Stimulated activated naive B cell treated with anti-CD40 and anti-IgM and Interleukin-4, amounts not matched to agents 10 μg/mL and 1 μg/mL and 100 μg/mL, for 72 hours (primary cell): ENCODE measurements at places on chromosomes 12 and 14.

DNA sequence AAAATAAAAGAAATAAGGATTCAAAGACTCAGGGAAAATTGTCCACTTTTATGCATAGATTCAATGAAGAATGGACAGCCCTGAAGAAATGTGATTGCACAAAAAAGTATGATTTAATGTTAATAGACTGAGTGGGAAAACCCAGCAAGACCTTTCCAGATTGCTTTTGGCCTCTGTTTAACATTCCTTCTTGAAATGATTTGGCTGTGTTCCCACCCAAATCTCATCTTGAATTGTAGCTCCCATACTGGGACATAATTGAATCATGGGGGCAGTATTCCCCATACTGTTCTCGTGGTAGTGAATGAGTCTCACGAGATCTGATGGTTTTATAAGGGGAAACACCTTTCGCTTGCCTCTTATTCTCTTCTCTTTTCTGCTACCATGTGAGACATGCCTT is 1316.9 kb upstream of the SEL1L start:
- DNase-seq = no peak

GRCh38 chr12:66388517-66388916 is 86.2 kb downstream of the HELB start:
- DNase-seq = no peak

DNA sequence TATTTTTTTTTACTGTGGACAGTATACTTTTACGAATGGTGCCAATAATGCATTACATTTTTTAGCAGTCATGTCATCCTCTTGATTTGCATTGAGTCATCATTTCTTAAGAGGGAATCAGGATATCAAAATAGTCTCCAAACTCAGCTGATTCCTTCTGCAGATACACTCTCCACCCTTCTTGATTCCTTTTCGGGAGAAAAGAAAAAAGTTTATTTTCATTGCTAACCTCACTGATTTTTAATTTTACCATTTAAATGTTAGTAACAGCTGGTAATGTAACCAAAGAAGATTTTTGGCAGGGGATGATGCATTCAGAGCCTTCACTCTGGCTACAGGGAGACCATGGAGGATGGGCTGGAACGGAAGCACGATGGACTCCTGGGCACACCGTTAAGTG is 47.5 kb downstream of the MRPL42 start:
- no peak for DNase-seq

GRCh38 chr12:31860401-31860800 is 98.8 kb upstream of the RESF1 start:
- no peak for DNase-seq

DNA sequence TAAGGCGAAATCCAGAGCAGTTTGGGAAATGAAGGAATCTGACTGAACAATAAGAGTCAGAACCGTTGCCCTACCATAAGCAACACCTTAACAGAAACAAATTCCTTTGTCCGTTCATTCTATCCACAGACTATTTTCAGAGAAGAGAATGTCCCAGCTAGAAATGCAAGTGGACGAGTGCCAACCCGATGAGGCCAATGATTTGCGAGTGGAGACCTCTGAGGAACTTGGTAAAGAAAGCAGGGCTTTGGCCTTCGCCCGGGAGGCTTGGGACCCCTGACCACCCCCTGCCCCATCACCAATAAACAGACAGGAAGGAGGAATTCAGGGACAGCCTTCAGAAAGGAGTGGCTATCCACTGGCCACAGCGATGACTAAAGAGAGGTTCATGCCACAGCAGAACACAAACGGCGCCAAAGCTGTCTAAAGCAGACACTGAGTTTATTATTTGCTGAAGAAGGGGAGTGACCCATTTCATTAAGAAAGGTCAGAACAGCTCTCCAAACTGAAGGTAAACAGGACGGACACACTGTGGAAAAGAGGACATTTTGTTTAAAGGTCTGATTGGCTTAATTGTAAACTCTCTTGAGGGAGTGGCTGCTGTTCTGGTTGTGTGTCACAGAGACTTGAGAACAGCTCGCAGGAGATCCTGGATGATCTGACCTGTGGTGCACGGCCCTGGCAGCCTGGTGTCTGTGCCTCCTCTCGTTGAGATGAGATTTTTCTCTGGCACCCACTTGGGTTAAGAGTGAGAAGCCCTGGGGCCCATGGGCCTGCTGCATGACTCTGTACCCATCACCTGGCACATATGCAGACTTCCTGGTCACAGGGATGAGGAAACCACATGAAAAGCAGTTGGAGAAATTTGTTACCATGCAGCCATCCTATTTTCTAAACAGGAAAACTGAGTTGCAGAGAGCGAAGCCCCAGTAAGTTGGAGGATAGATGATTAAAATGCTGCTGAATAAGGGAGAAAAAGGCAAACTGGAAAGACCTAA is 142.0 kb upstream of the PZP start:
- DNase-seq = no peak
